Dermis microvascular lymphatic vessel endothelial cell (primary cell): ENCODE measurements at places on chromosomes 5 and 9. TPM values are rescaled to one million over a fixed set of nuclear protein-coding genes. Genes with fewer than 3 reads are reported as not detected.

ESM1 gene
- total RNA-seq = 69.5 and 73.0 TPM in 2 replicates

DNA sequence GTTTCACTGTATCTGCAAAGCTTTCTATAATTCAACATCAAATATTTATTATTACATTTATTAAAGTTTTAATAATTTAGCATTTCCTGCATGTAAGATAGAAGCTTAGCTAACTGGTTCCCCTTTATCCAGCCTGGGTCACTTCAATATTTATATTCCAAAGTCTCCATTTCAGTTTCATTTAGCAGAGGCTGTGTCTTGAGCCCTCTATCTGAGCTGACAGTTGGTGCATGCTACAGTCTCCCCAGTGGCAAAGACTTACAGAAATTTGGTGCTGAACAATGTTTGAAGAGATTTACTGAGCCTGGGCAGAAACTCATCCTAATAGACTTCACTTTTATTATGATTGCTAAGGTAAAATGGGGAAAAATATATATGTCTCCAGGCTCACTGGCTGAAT lies 279.1 kb downstream of the TRIM32 start:
- no peak for DNase-seq

GRCh38 chr5:157659868-157660660 lies 7.8 kb upstream of the SOX30 start:
- no peak for DNase-seq

GRCh38 chr5:11043881-11044280 lies 282.8 kb upstream of the DAP start:
- no peak for DNase-seq
